ENCODE measurements at places on chromosomes 4 and X. TPM values are rescaled to one million over a fixed set of nuclear protein-coding genes. Genes with fewer than 3 reads are reported as not detected.

The CRMP1 gene
- not detected for total RNA-seq

The CXCL13 gene
- not detected for total RNA-seq

The ADRA2C gene
- 0.36 TPM for total RNA-seq

The SMARCA1 gene
- total RNA-seq, result 40.0 TPM

The PNMA6A gene
- 8.7 TPM for total RNA-seq

The BEND4 gene
- not detected for total RNA-seq

The MAGEB5 gene
- not detected for total RNA-seq

The TXK gene
- 0.34 TPM for total RNA-seq

The LONRF3 gene
- 5.0 TPM for total RNA-seq

The C4orf36 gene
- total RNA-seq, result 0.62 TPM

The IL13RA1 gene
- total RNA-seq, result 34.7 TPM

The GAGE13 gene
- total RNA-seq, result not detected

The ETDC gene
- total RNA-seq, result not detected

The ATP2B3 gene
- not detected for total RNA-seq

The GRIA2 gene
- total RNA-seq, result not detected

The TMEM31 gene
- not detected for total RNA-seq

The ARMCX1 gene
- total RNA-seq, result 81.6 TPM

The PQBP1 gene
- 42.5 TPM for total RNA-seq

The GPR101 gene
- total RNA-seq, result not detected

The GPRIN3 gene
- 6.5 TPM for total RNA-seq

The SPANXB1 gene
- total RNA-seq, result not detected

The SYP gene
- 2.1 TPM for total RNA-seq

The SORBS2 gene
- 31.8 TPM for total RNA-seq

The LRCH2 gene
- 1.7 TPM for total RNA-seq

The BMP3 gene
- not detected for total RNA-seq

The BMX gene
- total RNA-seq, result not detected

The PRR32 gene
- total RNA-seq, result not detected

The VCX2 gene
- total RNA-seq, result not detected

The FANCB gene
- total RNA-seq, result 4.8 TPM

The RRH gene
- under 0.01 TPM for total RNA-seq

The MAGEB10 gene
- total RNA-seq, result not detected

The MAGEB6 gene
- total RNA-seq, result not detected

The F11 gene
- total RNA-seq, result not detected

The GPAT3 gene
- total RNA-seq, result 29.3 TPM

The NSUN7 gene
- total RNA-seq, result 0.15 TPM

The DKK2 gene
- 2.8 TPM for total RNA-seq

The PABPC5 gene
- total RNA-seq, result 4.1 TPM

The GPR50 gene
- not detected for total RNA-seq

The GAGE12H gene
- not detected for total RNA-seq

The STPG2 gene
- not detected for total RNA-seq

The GPRASP3 gene
- 2.8 TPM for total RNA-seq

The UBL4A gene
- 36.1 TPM for total RNA-seq

The PDHA1 gene
- 58.5 TPM for total RNA-seq

The CXorf66 gene
- total RNA-seq, result not detected

The HSD17B10 gene
- total RNA-seq, result 82.9 TPM

The CASP3 gene
- total RNA-seq, result 49.0 TPM

The DRD5 gene
- total RNA-seq, result not detected

The NWD2 gene
- not detected for total RNA-seq

The FOXR2 gene
- not detected for total RNA-seq

The ZNF518B gene
- total RNA-seq, result 27.2 TPM

All from melanocyte of skin (primary cell).